Stimulated activated CD4-positive, alpha-beta T cell treated with anti-CD3 and anti-CD28 coated beads, Interleukin-15, amount 100 ng/mL, for 1 hour (primary cell): ENCODE measurements at places on chromosomes 5 and 9.

DNA sequence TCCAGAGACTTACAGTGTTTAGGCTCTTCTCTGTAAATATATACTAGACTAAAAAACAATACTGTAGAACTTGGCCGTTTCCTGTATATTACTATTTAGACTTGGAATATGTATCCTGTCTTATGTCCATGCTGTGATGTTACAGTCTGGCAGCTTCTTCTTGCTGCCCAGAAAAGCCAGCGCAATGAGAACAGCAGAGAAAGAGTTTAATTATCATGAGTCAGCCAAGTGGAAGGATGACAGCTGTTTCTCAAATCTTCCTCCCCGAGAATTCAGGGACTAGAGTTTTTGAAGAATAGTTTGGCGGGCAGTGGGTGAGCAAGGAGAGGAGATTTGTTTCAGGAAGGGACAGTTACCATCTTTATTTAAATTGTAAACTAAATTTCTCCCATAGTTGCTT is 37.5 kb downstream of the NAA35 start:
- no peak for DNase-seq

- DNase-seq, result no peak
These were observed 9.4 kb downstream of the GDA start for GRCh38 chr9:72158680-72159079.

- no peak for DNase-seq
These were observed 42.1 kb downstream of the FAF2 start for GRCh38 chr5:176490301-176490700.

- DNase-seq, result no peak
These were observed 24.8 kb upstream of the PDCD1LG2 start for GRCh38 chr9:5485378-5486085.

DNA sequence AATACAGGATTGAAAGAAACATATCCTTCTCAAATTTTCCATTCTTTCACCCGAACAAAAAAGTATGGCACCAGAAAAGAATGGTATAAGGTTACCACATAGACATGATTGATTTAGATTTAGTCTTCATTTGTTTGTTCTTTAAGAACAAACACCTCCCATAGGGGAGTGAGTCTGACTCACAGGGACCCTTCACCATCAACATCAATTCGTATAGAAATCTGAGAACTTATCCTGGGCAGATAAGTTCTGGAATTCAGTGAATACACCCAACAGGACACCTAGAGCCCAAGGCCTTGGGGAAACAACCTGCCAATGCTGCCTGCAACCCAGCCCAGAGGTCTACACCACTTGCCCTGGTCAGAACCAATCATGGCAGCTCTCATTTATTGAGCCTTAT is 46.2 kb downstream of the LHFPL2 start:
- no peak for DNase-seq

- DNase-seq, result no peak
These were observed 79.5 kb upstream of the FAM169A start for GRCh38 chr5:74945561-74946165.

GRCh38 chr5:39200081-39200480 is 19.3 kb downstream of the FYB1 start:
- no peak for DNase-seq

DNA sequence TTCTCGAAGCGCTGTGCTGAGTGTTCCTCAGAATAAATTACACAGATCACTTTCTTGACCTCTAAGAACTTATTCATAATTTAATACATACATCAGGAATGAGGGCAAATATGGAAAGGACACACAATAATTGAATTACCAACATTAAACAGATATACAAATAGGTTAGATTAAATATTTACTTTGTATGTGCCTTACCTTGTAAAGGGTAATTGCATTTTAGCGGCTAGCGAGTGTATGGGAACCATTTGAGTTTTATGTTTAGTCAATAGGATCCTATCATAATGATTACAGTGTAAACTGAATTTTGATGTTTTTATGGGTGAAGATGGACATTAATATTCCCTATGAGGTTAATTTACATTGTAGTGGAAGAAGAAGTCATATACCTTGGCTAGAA is 1187.1 kb upstream of the WWC1 start:
- no peak for DNase-seq

DNA sequence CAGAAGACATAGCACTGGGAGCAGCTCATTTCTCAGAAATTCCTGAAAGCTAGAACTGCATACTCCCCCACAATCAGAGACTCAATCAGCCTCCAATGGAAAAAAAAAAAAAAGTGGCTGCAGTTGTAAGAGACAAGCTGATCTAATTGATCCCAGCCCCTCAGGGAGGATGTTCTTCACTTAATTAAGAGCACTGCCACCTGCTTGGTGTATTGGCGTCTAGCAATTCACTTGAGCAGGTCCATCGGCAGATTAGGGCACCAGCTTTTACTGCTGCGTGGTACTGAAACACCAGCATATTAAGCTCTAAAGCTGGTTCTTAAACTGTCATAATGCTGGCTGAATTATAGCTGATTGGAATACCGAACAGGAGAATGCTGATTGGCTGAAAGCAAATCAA is 1890.1 kb upstream of the WWC1 start:
- no peak for DNase-seq

- DNase-seq, result no peak
These were observed 12.2 kb upstream of the CDK5RAP2 start for GRCh38 chr9:120592210-120592609.
